Lower leg skin (tissue), 4 donors: ENCODE measurements at places on chromosomes 2 and 18.

DNA sequence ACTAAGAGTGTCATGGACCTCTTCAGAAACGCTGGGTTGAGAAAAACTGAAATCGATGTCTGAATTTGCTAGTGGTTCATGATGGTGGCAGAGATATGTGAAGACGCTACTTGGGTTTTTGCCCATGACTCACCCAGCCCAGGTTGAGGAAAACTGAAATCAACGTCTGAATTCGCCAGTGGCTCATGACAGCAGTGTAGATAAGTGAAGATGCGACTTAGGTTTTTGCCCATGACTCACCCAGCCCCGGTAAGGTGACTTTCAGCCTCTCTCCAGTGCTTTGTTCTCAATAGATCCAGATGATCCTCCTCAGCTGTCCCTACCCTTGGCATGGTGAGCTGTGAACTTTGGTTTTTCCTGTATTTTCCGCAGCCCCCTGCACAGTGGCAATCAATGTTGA lies 105.3 kb upstream of the SIX3 start:
- DNase-seq, result no peak

DNA sequence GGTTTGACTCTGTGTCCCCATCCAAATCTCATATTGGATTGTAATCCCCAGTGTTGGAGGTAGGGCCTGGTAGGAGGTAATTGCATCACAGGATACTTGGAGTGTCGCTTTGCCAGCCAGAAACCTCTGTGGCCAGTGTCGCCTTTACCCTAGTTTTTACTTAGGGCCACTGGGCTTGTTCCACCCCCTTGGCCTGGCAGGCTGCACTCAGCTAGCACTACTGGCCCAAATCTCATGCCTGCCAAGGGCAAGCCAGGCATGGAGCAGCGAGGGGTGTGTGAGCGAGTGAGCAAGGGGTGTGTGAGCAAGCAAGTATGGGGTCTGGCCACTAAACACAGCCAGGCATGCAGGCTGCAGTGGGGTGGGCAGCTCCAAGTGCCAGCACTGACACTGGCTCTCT lies 178.7 kb upstream of the MGAT5 start:
- no peak for DNase-seq

GRCh38 chr2:4900242-4900641 lies 791.9 kb upstream of the SOX11 start:
- DNase-seq, result no peak

DNA sequence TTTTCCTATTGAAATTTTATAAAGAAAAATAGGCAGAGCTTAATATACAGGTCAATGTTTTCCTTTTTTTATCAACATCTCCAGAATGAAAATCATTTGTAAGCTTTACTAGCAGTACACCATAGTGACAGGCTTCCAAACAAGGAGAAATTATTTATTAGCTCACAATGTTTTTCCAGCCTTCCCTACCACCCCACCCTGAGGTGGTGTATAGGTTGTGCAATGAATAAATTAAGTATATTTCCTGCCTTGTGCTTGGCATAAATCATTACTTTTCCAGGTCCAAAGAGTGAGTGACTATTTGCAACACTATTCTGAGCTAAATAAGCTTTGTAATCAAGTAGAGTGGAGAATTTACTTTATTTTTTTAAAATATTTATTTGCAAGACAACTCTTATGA lies 876.2 kb upstream of the POU3F3 start:
- DNase-seq, result no peak

DNA sequence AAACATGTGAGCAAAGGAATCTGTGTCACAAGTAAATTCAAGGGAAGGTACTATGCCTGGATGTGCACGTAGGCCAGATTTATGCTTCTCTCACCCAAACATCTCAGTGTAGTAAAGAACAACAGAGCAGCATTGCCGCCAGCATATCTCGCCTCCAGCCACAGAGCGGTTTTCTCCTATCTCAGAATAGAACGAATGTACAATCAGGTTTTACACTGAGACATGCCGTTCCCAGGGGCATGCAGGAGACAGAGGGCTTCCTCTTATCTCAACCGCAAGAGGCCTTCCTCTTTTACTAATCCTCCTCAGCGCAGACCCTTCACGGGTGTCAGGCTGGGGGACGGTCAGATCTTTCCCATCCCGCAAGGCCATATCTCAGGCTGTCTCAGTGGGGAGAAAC lies 175.3 kb downstream of the RPIA start:
- no peak for DNase-seq

- no peak for DNase-seq
Measured at GRCh38 chr2:54503192-54503591, 47.1 kb downstream of the SPTBN1 start.

DNA sequence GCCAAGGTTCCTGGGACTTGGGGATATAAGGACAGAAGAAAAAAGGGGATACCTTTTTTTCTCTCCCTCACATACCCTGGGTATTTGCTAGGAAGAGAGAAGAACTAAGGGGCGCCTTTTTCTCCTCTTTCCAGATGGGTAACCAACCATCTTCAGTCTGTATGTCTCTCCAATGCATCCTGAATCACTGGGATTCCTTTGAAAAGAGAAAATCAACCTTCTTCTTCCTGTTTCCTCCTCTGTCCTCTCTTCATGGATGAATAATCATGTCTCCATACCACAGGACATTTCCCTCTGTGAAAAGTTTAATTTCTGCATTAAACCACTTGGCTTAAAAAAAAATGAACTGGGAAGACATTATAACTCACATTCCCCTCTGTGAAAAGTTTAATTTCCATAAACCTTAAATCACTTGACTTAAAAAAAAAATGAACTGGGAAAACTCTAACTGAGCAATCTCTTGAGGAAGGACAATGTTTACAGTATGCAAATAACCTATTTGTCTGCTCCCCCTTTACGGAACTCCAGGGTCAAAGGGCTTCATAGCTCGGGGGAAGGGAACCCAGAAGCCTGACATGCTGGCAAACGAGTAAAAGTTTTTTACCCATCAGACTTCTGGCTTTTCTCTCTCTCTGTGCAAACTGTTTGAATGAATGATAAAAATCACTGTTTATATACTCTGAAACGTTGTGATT lies 56.7 kb upstream of the FAM98A start:
- DNase-seq, result no peak

GRCh38 chr2:177265824-177266817 lies 1.6 kb upstream of the NFE2L2 start:
- DNase-seq, result no peak

DNA sequence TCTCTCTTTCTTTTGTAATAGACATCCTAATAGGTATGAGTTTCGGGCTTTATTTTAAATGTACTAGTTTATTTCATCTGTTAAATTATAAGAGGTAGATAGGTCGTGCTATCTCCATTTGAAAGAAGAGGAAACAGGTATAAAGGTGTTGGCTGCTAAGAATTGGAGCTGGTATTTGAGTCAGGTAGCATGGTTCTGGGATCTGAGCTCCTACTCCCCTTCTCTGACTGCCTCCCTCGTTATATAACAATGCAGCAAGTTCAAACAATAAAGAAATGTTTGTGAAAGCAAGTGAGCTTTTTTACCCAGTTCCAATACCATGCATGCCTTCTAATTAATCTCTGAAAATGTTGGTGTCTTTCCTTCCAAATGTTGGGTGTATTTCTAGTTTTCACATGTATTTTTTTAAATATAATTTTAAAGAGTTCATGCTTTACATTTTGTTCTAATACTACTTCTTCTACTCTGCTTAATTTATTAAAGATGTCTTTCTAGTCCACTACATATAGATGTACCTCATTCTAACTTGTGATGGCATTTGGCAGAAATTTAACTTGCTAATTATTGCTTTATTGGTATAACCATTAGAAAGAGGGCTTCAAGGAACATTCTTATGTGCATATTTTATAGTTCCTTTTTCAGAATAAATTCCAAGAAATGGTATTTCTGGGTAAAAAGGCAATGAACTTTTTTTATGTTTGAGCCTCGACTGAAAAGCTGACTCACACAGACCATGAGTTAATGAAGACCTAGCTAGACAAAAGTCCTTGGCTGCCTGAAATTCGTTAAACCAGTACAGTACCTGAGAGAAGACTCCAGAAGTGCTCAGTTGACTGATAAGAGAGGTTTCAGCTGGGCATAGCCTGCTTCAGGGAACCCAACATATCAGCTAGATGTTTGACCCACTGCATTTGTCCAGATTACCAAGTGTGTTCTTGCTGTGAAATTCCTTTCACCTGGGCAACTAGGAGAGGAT lies 133.5 kb downstream of the CERS6 start:
- DNase-seq, result no peak

DNA sequence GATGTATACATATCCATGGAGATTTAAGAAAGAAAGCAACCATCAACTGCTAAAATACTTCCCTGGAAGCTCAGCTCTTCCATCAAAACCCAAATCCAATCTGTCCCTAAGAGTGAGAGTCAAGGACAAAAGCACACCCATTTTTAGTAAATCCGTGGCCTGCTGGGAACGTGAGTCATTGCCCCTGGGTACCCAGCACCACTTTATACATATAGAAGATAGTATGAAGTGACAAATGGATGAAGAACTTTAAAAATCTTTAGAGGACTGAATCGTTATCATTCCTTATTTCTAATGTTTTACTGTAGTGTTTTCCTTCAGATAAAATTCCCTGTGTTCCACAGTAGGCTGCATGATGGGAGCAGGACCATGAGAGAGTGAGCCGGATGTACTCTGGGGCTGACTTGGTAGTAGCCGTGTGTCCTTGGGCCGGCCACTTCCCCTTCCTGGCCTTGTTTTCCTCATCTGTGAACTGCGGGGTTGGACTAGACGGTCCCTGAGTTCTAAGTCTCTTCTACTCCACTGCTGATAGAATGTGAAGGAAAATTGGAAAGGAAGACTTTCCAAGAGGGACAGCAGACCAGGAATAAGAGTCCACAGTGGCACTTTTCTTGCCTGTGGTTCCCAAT lies 28.5 kb upstream of the CEP68 start:
- no peak for DNase-seq

DNA sequence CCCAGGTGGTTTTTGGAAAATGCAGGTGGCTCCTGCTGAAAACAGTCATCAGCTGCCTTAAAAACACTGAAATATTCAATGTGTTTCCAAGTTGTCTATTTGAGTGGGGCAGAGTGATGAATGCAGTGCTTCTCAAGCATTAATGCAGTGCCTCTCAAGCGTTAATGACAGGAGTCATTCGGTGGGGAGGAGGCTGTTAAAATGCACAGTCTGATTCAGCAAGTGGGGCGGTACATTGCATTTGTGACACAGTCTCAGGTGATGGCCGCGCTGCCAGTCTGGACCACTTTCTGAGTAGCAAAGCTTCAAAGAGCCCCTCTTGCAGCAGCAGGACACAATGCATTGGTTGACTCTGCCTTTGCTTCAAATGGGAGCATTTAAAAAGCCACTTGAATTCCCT lies 231.4 kb upstream of the RGPD4 start:
- DNase-seq, result no peak

GRCh38 chr2:192029089-192029488 lies 165.6 kb downstream of the TMEFF2 start:
- DNase-seq, result no peak

DNA sequence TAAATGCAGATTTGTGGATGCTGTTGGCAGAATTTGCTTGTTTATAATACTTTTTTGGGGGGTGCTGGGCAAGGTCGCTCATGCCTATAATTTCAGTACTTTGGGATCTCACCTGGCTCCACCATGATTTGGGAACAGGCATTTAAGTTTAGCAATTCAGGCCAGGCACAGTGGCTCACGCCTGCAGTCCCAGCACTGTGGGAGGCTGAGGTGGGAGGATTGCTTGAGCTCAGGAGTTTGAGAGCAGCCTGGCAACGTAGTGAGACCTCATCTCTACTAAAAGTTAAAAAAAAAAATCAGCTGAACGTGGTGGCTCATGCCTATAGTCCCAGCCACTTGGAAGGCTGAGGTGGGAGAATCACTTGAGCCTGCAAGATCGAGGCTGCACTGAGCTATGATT lies 20.7 kb downstream of the TANC1 start:
- no peak for DNase-seq

DNA sequence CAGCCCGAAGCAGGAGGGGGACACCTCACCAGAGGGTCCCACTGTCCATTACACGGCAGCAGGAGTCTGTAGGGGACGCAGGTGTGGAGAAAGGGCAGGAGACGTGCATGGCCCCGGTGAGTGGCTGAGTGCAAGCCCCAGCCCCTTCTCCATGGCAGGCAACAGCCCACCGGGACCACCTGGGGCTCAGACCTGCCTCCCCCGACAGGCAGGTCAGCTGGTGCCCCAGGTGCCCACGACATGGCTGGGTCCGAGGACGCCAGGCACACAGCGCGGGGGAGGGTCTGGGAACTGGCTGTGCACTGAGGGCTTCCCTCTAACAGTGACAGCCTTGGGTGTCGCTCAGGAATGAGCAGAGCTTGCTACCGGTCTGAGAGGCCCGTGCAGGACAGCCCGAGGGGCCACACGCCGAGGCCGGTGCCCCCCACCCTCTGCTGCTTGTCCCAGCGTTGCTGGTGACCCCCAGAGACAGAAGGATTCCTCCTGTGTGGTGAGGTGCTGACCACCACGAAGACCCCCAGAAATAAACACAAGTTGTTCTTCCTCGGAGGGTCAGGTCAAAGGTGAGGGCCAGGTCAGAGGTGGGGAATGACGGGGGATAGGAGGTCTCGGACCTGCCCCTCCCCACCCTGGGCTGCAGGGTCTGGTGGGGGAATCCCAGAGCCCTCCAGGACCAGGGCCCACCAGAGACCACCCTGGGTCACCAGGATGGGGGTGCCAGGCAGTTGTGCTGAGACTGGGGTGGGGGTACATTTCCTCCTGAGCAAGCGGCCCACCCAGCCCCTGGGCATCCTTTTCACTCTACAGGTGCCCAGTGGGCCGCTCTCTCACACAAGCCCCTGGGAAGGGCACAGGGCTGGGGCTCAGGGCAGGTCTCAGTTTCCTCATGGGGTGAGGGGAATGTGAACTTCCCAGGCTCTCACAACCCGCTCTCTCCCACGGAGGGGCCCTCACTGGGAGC lies 50.6 kb downstream of the SLC66A2 start:
- DNase-seq, result peak; percentile 72

DNA sequence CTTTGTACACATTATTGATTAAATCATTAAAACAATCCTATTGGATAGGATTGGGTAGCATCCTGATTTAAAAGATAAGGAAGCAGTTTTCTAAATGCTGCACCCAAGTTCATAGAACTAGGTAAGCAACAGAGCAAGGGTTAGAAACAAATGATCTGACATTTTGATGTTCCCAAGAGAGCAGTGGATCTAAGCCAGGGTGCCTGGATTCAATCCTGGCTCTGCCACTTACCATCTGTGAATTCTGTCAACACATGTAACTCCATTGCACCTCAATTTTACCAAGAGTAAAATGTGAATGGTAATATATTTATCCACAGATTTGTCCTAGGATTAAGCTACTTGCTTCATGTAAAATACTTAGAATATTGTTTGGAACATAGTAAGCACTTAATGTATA lies 982.6 kb upstream of the FANCL start:
- DNase-seq, result no peak

GRCh38 chr2:105488285-105488684 lies 89.4 kb upstream of the FHL2 start:
- DNase-seq, result no peak

- DNase-seq, result no peak
Measured at GRCh38 chr18:76169733-76170132, 325.3 kb downstream of the ZNF516 start.

- no peak for DNase-seq
Measured at GRCh38 chr18:24514439-24514838, 54.0 kb downstream of the HRH4 start.

DNA sequence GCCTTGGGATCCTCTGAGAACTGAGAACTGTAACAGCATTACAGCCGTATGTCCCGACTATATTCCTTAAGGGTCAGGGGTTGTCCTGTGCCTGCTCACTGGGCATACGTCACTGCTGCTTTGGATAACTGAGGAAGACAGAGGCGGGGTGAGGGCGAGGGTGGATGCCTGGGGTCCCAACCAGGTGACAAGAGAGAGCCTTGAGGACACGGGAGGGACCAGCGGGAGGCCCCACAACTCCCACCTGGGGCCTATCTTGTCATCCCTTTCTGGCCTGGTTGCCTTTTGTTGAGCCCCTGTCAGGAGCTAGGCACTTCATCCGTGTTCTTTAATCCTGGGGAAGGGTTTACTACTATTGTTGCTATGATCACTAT lies 28.8 kb downstream of the INPP5D start:
- no peak for DNase-seq
